ENCODE measurements at places on chromosomes 2 and 18.

GRCh38 chr2:36696533-36696932 is at the start of gene VIT:
VIT (plus strand) TSS chr2:36696707; CDS start chr2:36716371, 19,664 bp downstream.
- no peak for DNase-seq

GRCh38 chr2:235970204-235971040 is 197.8 kb downstream of the GBX2 start:
- DNase-seq: no peak

DNA sequence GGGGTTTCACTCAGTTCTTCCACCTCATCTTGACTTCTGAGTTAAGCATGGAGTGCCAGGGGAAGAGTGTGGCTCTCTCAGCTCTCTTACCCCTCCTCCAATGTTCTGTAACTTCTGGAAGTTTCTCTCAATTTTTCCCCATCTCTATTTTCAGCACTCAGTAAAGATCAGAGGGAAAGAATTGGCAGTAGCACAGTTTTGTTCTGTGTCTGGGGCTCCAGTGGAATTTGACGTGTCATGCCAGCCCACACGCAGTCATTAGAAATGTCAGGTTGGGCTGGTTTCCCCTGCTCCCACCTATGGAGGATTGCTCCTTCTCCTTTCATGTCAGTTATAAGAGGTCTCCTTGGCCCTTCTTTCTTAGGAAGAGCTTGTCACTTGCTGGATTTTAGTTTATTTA is 104.6 kb upstream of the COL3A1 start:
- DNase-seq: no peak

GRCh38 chr2:3465844-3466481 is 53.4 kb downstream of the ADI1 start:
- DNase-seq: no peak

DNA sequence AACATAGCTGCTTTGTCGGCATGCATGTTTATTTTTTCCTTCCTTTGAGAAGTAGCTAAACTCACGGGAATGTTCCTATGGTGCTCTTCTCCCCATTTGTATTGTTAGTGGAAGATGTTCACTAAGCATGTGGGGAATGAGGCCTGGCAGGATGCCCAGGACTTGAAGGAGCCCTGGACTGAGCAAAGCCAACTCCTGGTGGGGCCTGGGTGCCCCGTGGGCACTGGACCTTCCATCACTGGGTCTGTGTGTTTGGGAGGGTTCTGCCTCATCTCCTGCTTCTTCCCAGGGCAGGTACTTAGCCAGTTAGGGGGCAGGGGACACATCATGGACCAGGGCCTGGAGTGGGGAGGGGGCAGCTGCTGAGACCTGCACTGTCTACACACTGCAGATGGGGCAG is 49.3 kb downstream of the ACAA2 start:
- DNase-seq: no peak

- DNase-seq: no peak
Measured at GRCh38 chr18:3514312-3515216, 64.6 kb downstream of the TGIF1 start.

DNA sequence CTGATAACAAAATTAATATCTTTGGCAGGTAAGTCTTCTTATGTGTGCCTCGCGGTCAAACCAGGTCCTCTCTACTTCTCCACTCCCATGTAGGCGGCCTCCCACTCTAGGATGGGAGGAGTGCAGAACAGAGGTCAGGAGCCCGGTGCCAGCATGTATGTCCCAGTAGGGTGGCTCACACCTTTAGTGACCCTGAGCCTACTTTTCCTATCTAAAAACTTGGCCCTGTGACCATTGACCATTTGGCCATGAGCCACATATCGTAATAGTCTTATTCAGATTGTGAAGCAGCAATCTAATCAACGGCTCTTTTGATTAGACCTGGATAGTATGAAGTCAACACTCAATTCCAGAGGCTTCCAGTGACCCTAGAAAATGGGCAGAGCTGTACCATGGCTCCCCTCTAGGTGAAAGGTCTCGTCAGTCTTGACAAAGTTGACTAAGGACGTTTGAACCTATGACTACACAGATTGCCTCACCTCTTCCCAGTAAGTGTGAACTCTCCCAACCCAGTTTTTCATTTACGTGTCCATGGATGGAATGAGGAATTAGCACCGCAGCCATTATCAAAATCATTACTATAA is 17.1 kb upstream of the FABP1 start:
- DNase-seq: no peak

- no peak for DNase-seq
Measured at GRCh38 chr2:116874021-116874420, 940.5 kb upstream of the DDX18 start.

DNA sequence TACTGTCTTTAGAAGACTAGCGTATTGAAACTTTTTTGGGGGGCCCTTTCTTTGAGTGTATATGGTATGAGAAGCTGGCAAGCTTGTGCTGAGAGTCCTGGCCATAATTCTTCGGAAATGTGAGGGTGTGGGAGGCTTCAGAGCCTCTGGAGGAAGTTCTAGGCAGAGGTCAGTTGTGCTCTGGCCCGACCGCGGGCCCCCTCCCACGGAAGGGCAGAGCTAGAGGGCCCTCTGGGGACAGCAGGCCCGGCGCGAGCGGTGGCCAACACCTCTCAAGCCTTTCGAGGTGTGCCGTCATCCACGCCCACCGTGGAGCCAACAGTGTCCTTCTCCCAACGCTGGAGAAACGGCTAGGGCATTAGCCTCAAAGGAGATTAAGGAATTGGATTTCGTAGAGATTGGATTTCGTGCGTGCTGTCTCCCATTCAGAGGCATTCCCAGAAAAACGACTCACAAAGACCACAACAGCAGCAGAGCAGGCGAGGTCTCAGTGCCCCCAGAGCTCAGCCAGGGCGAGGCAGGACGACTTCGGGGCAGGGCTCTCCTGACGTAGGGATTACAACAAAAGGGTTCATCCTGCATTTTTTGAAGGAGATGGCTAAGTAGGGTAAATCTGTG is 2.2 kb upstream of the MTCL1 start:
- DNase-seq: no peak

- DNase-seq: no peak
Measured at GRCh38 chr2:209424199-209424701, 403 bp downstream of the MAP2 start.

DNA sequence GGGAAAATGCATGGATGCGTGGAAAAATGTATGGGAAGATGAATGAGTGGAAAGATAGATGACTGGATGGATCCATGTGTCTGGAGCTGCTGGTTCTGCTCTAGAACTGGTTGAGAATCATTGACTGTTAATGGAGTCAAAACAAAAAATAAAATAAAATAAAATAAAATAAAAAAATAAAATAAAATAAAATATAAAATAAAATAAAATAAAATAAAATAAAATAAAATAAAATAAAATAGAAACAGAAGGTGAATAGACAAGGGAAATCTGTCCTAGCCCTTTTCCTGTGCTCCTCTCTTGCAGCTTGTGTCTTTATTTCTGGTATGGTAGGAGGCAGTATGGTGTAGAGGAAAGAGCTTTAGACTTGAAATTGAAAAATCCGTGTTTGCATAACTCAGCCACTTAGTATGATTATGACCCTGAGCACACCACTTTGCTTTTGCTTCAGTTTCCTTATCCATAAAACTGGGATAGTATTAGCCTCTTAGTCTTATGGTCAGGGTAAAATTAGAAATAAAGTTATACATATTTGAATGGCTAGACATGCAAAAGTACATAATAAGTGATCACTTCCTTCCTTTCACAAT is 51.0 kb downstream of the PSD4 start:
- no peak for DNase-seq

DNA sequence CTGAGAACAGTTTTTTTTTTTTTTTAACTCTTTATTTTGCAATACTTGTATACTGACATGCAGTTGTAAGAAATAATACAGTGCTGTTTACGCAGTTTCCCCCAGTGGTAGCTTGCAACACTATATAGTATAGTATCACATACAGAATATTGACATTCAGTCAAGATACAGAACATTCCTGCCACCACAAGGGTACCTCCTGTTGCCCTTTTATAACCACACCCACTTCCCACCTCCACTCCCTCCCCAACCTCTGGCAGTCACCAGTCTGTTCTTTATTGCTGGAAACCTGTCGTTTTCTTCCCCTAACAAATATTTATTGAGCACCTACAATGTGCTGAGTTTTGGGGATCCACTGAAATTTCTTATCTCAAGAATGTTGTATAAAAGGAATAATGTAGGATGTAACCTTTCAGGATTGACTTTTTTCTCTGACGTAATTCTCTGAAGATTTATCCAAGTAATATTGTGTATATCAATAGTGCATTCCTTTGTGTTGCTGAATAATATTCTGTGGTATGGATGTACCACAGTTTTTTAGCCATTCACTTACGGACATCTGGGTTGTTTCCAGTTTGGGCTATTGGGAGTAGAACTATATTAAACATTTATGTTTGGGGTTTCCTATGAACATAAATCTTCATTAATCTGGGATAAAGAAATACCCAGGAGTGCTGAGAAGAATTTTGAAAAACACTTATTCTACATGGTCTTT is 51.4 kb upstream of the EML6 start:
- no peak for DNase-seq

- no peak for DNase-seq
Measured at GRCh38 chr2:219396863-219397457, 9.2 kb upstream of the DNPEP start.

- no peak for DNase-seq
Measured at GRCh38 chr2:146363731-146364130, 1481.1 kb upstream of the ACVR2A start.

GRCh38 chr2:229412686-229413085 is 141.6 kb upstream of the PID1 start:
- no peak for DNase-seq

DNA sequence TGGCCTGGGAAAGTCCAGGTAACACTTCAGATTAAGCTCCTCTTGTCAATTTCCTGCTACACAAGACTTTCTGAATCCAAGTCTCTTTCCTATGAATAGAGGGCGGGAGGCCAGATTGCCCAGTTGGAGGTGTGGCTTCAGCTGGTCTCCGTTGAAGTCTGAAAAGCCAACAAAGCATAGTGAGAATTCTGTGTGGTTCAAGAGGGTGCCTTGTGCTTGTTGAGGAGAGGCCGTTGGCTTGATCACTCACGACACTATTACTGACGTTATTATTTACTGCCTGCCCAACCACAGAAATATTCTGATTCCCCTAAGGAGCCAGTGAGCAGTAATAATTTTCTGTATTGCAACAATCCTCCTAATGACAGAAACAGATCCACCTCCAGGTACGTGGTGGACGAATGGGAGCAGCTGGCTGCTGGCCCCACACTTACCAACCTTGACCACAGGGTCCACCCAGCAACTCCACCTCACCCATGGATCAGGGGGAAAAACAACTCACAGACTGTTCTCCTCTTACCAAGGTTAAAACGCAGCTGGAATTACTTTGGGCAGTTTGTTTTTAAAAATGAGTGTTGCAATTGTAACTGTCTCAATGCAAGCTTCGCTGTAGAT is 21.9 kb downstream of the NRP2 start:
- DNase-seq: no peak

- DNase-seq: no peak
Measured at GRCh38 chr18:77124452-77124922, 8.1 kb downstream of the MBP start.

DNA sequence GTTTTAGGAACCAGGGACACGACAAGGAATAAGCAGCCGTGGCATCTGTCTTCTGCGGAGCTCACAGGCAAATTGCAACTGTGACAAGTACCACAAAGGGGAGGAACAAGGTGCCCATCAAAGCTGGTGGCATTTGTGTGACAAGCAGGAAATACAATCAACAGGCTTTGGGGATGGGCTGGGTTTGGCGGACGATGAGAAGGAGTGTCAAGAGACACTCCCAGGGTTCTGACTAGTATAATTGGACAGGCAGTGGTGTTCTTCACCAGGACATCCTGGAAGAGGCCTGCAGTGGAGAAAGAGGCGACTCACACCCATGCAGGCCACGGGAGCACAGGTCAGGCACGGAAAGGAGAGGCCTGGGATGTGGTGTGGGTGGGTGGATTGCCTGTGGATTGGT is 14.2 kb upstream of the SPATA3 start:
- DNase-seq: no peak

- DNase-seq: no peak
Measured at GRCh38 chr2:169112841-169113240, 43.5 kb downstream of the DHRS9 start.

GRCh38 chr18:58590254-58590653 is 38.6 kb downstream of the ALPK2 start:
- no peak for DNase-seq

DNA sequence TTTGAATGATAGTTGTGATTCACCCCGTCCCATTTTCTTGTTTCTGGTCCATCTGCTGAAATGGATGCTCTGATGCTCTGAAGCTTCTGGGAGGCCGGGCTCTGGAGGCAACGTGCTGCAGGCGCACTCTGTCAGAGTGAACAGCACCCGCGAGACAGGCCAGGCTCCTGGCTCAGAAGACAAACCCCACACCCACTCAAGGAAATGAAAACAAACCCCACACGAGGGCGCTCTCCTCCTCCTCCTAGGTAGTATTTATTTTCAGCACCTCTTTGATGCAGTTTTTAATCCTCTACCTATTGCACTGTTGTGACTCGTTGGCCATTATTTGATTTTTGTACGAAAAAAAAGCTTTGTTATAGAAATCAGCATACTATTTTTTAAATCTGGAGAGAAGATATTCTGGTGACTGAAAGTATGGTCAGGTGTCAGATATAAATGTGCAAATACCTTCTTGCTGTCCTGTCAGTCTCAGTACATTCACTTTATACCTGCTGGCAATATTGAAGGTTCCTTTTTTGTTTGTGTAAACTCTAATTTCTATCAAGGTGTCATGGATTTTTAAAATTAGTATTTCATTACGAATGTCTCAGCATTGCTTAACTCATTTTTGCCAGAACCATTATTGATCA is 10.3 kb upstream of the CHST10 start:
- DNase-seq: no peak

DNA sequence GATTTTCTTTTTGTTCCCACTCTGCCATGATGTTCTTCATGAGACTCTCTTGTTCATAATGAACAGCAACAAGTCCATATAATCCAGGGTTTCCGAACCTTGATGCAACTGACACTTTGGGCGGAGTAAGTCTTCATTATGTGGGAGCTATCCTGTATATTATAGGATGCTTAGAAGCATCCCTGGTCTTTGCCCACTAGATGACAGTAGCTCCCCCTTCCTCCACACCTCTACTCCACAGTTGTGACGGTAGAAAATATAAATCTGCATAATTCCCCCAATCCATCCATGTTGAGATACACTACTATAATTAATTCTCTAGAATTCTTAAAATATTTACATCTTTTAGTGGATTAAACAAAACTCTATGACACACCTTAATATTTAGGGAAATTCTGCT is 482.2 kb upstream of the CELF4 start:
- no peak for DNase-seq

DNA sequence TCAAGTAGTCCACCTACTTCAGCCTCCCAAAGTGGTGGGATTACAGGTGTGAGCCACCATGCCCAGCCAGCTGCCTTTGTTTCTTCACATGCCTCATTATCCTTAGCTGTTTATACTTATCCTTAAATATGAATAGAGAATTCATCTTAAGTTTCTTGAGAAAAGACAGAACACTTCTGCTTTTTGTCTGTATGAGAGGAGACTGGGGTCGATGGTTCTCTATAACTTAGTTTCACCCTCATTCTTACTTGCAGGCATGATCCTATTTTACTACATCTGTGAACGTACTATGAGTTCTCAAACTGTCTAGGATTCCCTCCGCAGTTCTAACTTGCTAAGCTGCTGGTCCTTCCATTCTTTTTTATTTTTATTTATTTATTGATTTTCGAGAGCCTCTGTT is 20.4 kb downstream of the PPM1B start:
- DNase-seq: no peak
